ENCODE measurements at places on chromosomes 1 and 21. TPM values are rescaled to one million over a fixed set of nuclear protein-coding genes. Genes with fewer than 3 reads are reported as not detected.

DNA sequence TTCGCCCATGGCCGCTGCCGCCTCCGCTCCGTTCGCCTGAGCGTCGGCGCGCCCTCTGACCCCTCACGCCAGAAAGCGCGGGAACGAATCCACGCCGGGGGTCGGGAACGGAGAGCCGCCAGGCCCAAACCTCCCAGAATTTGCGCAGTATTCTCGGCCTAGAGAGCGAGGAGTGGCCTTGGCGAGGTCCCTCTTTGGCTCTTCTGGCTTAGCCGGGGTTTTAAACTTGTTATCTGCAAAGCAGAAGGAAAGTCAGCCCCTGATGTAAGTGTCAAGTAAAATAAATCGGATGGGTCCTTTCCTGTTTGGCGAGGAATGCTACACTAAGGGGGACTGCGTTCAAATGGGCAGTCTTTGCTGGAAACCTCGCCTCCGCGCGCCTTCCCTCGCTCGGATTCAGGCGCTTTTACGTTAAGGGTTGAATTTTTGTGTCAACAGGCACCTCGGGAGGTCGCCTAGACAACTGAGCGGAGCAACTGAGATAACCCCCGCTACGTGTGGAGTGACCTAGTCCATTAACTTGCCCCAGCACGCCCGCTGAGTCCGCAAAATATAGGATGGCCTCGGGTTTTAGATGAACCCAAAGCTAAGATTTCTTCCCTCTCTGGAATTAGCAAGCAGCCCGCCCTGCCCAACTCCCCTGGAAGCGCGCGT is 1.1 kb downstream of the HSF2BP start:
- no peak for DNase-seq

CTTNBP2NL gene
- 10.2 TPM for polyA plus RNA-seq

AMPD2 gene
- 80.9 TPM for polyA plus RNA-seq

SPATA21 gene
- 0.92 TPM for polyA plus RNA-seq

- peak; percentile 84 for DNase-seq
These were observed 3.6 kb upstream of the INAVA start for GRCh38 chr1:200890818-200891773.

- no peak for DNase-seq
These were observed 281.1 kb downstream of the NPHP4 start for GRCh38 chr1:5711079-5711478.

GRCh38 chr1:203521074-203521794 is 27.3 kb downstream of the OPTC start:
- peak; percentile 59 for DNase-seq

- DNase-seq, result no peak
These were observed 249.1 kb downstream of the FOXD2 start for GRCh38 chr1:47686731-47687630.

DNA sequence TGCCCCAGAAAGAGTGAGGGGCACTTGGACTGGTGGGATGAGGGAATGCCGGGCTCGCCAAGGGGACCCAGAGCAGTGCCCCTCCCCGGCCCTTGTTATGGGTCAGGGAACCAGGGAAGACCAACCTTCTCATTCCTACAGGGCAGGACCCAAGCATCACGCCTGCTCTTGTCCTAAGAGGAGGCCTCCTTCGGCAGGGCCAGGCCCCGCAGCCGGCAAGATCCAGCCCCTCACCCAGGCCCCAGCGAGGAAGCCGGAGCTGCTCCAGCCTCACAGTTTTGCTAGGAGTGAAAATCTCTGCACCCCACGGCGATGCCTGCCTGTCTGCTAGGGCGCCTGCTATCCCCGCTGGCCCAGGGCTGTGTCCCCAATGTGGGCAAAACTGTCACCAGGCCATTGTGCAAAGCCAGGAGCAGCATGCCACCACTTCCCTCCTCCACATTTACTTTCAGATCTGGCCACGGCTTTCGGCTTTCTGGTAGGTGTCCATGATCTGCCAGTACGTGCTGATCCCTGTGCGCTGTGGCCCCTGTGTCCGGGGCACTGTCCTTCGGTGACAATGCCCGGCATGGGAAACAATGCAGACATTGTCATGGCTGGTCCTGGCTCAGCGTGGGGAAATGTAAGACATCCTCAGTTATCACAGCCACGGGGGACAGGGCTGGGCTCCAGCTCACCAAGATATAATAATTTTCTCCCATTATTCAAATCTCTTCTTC is 9.6 kb downstream of the ACTRT2 start:
- no peak for DNase-seq

GRCh38 chr1:71834601-71835441 is 447.5 kb downstream of the NEGR1 start:
- DNase-seq, result peak; percentile 35

DNA sequence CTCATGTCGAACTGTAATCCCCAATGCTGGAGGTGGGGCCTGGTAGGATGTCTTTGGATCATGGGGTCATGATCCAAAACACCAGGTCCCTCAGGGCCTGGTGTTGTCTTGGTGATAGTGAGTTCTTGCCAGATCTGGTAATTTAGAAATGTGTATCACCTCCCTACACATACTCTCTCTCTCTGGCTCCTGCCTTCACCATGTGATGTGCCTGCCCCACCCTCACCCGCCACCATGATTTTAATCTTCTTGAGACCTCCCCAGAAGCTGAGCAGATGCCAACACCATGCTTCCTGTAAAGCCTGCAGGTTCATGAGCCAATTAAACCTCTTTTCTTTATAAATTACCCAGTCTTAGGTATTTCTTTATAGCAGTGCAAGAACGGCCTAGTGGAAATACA is 136.4 kb downstream of the NR5A2 start:
- no peak for DNase-seq

- DNase-seq, result no peak
These were observed 161.6 kb downstream of the GLUL start for GRCh38 chr1:182229921-182230491.

DNA sequence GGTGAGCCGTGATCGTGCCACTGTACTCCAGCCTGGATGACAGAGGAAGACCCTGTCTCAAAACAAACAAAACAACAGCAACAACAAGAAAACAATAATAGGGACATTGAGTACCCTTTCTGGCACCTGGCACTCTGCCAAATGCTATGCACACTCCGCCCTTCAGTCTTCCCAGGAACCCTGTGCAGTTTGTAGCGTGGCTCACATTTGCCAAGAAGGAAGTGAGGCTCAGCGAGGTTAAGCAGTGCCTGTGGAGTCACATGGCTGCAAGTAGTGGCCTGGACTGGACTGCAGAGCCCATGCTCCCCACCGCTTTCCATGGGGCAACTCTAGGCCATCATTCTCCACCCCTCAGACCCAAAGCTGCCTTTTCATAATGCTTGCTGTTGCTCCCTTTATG is 5.3 kb upstream of the EVA1B start:
- DNase-seq, result no peak

DNA sequence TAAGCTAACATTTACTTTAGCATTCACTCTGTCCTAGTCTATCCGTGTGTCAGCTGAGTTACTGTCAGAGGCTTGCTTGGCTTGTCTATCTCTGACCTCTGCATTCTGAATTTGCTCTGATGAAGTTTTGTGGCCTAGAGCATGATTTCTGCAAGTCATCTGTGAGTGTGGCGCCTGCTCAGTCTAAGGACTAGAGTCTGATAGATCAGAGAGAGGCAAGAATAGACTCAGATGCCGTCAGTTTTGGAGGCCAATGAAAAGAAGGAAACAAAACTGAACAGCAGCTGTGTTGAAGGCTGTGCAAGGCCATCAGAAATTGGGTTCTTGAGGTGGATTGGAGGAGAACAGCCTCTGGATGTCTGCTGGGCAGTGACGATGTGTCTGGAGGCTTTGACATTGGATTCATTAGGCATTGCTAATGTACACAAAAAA is 573.1 kb downstream of the USP25 start:
- DNase-seq, result peak; percentile 14

AADACL3 gene
- polyA plus RNA-seq, result not detected

DNA sequence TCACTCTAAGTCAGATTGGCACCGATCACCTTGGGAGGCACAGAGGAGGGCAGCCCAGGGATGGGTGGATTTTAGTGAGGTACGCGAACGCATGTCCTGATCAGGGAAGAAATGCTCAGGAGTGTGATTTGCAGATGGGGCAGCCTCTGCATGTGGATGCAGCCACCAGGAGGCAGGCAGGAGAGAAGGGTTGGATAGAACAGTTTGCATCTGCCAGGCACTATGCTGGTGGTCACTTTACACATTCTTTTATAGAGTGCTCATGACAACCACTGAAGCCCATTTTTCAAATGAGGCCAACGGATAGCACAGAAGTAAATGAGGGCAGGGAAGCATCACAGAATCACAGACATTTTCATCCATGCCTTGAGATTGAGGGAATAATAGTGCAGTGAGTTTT is 5.7 kb downstream of the LAMB3 start:
- DNase-seq, result no peak

GJC2 gene
- polyA plus RNA-seq, result 0.63 TPM

IGSF9 gene
- polyA plus RNA-seq, result 25.4 TPM

DNA sequence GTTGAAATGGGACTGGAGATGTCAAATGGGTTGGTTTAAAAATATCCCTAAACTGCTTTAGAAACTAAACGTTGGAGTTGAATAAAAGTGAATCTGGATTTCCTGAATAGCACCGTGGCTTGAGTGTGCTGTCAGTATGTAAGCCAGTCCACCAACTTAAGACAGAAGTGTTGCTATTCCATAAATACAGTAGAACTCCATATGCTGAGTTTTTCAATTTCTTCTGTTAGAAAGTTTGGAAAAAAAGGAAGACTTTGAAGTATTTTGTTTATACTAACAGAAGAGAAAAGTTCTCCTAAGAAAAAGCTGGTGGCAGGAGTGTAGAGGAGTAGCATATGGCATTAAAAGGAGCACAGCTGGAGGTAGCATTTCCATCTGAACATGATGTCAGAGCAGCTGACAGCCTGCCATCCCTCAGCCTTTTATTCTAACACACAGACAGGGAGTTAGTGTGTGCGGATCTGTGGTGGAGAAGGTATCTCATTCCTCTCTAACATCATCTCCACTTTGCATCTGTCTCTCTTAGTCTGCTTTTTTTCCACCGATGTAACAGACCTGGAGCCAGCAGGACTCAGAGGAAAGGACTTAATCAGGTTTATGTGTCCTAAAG is at the start of gene ZBTB18:
Gene ZBTB18, plus strand, starts transcription at position 449 of the 610 bp plus-strand sequence. Its CDS starts 149 bp downstream, at position 598.
- DNase-seq, result peak; percentile 54

Measured in hepatocyte (in vitro differentiated cells).